ENCODE measurements at places on chromosomes 2 and 18.

DNA sequence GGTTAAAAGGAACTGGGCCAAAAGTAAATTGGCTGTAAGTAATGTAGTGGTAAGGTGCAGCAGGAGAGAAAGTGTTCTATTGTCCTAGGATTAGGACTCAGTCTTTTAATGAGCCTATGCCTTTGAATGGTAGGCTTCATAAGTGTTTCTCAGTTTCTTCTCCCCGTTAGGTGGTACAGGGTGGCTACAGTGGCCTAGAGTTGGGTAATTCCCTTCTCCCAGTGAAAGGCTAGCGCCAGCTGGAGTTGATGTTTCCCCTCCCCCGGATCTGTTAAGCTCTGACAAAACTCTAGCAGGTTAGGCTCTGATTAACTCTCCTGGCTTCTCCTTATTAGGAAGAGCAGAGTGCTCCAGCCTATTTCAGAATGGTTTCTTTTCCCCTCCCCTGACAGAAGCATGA lies 127.7 kb downstream of the DNAH6 start:
- DNase-seq = no peak

DNA sequence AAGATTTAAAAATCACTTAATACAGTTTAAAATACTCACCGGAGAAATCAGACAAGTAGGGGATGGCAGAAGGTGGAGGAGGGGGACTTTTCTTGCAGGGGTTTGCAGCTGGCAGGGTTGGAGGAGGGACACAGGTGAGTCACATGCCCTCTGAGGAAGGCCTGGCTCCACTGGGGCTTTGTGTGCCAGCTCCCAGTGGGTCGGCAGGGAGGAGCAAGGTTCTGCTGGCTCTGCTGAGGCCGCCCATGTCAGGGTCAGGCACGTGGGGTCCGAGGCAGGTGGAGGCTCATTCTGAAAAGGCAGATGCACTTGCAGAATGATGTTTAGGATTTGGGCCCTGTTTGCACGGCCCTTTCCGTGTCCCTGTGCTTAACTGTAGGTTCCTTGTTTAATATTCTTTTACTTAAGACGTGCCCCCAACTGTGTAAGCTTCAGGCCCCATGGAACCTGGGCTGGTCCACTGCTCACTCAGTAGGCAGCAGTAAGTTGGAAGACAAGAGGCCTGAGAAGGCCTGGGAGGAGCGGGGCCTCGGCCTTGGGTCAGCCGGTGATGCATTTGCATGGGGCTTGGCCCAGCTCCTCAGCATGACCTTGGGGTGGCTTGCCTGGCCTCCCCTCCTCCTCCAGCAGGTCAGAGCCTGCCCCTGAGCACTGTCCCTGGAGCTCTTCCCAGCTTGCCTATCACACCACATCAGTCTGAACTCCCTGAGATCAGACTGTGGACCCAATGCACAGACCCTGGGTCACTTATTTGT lies 141.0 kb downstream of the GLI2 start:
- DNase-seq = no peak

- DNase-seq = no peak
Measured at GRCh38 chr2:74902281-74902860, 56.1 kb upstream of the POLE4 start.

- DNase-seq = peak; percentile 10
Measured at GRCh38 chr18:12750076-12750714, 47.4 kb downstream of the PSMG2 start.

- no peak for DNase-seq
Measured at GRCh38 chr2:168802859-168803725, 655 bp downstream of the NOSTRIN start.

GRCh38 chr2:168118733-168119514 lies 128.5 kb downstream of the STK39 start:
- DNase-seq = peak; percentile 64

DNA sequence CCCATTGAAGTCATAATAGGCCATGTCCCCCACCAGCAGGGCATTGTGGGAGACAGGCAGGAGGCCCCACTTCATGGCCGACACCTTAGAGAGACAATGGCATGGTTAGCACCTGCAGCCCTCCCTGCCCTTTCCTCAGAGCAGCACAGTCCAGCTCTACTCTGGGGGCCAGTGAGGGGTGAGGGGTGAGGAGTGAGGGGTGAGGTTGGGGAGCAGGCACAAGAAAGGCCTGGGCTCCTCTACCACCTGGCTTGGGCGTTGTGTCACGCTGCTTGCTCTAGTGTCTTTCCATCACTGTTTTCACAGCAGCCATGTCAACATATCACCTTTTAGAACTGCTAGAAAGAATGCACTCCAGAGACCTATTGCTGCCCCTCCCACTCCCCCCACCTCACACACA lies 77.2 kb downstream of the ADD2 start:
- DNase-seq = no peak

- DNase-seq = no peak
Measured at GRCh38 chr18:50955253-50955652, 12.6 kb upstream of the ELAC1 start.

GRCh38 chr2:119111115-119111975 lies 47.2 kb downstream of the C1QL2 start:
- no peak for DNase-seq

DNA sequence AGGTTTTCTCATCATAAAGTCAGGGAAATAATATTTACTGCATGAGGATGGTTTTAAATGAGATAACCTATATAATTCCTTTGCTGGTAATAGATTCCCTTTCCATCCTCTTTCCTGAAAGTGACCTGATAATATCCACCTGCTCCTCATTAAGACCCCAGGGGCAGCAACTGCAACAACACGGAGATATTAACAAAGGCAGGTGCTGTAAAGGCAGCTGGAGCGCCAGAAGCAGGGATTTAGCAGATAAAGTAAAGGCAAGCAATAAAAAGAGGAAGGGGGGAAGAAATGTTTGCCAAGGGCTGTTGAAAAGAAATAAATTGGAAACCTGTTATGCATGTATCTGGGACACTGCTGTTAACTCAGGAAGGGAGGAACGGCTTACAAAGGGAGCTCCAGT lies 472.6 kb upstream of the KLHL29 start:
- no peak for DNase-seq

Measured in CD4-positive, alpha-beta T cell treated with Interleukin-4 for 1 hour (primary cell).